ENCODE measurements at places on chromosomes 7 and 10.

- H3K27ac ChIP-seq, result no peak overlapping the region
- no peaks in the 10 kb centered on the region for H3K4me1 ChIP-seq
- no peak for DNase-seq
- H3K27me3 ChIP-seq, result no peaks in the 10 kb centered on the region
- no peak overlapping the region for H3K4me3 ChIP-seq
- no peaks in the 10 kb centered on the region for H3K36me3 ChIP-seq
Measured at GRCh38 chr7:12801107-12801506, 113.7 kb downstream of the ARL4A start.

DNA sequence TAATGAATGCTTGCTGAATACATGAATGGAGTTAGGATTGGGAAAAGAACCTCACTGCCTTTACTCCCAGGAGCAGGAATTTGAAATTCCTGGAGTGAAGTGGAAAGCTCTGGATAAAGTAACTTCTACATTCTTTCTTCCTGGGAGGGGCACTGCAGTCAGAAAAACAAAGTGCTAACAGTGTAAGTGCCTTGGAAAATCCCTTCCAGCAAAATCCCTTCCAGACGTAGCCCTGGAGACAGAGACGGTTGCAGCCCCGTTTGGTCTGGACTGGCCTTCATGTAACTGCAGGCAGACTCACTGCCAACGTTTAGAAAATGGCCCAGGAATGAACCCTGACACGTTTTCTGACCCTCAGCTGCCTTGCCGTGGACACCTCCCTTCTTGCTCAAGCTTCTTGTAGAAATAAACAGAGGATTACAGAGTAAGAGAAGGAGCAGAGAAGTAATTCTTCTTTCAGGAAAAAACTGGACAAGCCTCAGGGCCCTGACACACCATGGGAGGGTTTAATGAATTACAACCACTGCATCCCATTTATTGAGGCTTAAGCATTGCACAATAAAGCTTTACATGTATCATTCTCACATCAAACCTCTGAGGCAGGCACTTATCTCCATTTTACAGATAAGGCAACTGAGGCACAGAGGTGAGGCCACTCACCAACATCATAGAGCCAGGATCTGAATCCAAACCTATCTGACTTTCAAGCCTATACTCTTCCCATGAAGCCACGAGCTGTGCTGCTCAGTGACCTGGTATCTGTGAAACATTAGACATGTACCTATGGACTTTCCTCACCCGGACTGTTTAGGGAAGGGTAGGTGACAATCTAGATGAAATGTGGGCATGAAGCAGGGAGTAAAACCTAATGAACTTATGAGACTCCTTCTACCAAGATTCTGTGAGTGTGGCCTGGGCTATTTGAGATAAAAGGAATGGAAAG, 7.8 kb downstream of the ITPRIP start:
- no peak for DNase-seq
- H3K36me3 ChIP-seq, result peaks cover 21% of the 10 kb centered on the region
- no peaks in the 10 kb centered on the region for H3K27me3 ChIP-seq
- H3K27ac ChIP-seq, result peak overlapping the region; percentile 61

GRCh38 chr7:21640105-21640504, 97.3 kb downstream of the DNAH11 start:
- no peak overlapping the region for H3K4me3 ChIP-seq
- no peak overlapping the region for H3K27ac ChIP-seq
- no peaks in the 10 kb centered on the region for H3K36me3 ChIP-seq
- H3K4me1 ChIP-seq, result no peaks in the 10 kb centered on the region
- H3K27me3 ChIP-seq, result no peaks in the 10 kb centered on the region
- DNase-seq, result no peak

DNA sequence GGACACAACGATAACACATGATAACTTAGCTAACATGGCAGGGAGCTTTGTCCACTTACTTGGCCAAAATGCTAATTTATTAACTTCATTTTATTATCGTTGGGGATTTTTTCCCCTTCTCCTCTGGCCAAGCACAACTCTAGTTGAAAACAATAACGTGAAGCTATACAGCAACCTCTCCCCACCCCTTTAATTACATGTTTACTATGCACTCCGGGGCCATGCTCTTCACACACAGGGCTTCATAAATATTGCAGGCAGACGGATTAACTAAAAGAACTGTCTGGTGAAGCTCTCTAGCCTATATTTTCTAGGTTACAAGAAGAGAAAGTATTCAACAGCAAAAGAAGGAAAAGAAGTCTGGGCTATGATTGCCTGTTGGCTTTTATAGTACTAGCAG, 51.7 kb downstream of the XRCC2 start:
- DNase-seq, result no peak
- no peak overlapping the region for H3K27ac ChIP-seq
- no peaks in the 10 kb centered on the region for H3K4me1 ChIP-seq
- H3K36me3 ChIP-seq, result no peaks in the 10 kb centered on the region
- H3K27me3 ChIP-seq, result no peaks in the 10 kb centered on the region

DNA sequence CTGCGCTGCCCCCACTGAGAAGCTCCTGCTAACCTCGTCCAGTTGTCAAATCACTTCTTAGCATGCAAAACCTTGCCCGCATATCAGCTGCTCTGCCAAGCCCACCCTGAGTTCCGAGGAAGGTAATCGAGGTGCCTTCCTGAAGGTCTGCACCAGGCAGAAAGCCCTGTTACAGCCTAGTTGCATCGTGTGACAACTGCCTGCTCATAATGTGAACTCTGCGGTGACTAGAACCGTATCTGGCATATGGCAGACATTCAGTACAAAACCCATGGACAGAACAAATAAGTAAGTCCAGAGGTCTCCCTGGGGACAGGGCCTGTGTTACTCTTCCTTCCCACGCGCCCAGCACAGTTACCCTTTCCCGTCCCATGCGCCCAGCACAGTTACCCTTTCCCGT, 394.3 kb downstream of the DNAJB6 start:
- no peaks in the 10 kb centered on the region for H3K27me3 ChIP-seq
- no peaks in the 10 kb centered on the region for H3K4me1 ChIP-seq
- H3K4me3 ChIP-seq, result no peak overlapping the region

DNA sequence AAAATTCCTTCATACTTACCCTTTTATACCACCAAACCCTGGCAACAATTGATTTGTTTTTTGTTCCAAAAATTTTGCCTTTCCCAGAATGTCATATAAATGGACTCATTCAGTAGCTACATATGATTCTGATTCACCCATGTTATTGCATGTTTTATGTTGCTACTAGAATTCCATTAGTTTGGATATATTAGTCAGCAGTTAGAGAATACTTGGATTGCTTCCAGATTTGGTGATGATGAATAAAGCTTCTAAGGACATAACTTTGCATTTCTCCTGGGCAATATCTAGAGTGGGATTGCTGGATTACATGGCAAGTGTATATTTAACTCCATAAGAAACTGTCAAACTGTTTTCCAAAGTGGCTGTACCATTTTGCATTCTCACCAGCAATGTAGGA, 806.9 kb downstream of the DNAJB9 start:
- DNase-seq, result no peak
- no peaks in the 10 kb centered on the region for H3K27me3 ChIP-seq
- no peak overlapping the region for H3K4me3 ChIP-seq
- no peak overlapping the region for H3K27ac ChIP-seq

- DNase-seq, result no peak
- peaks cover 26% of the 10 kb centered on the region for H3K4me1 ChIP-seq
- H3K4me3 ChIP-seq, result peak overlapping the region; percentile 99
- no peak overlapping the region for H3K27ac ChIP-seq
- H3K36me3 ChIP-seq, result peaks cover 4% of the 10 kb centered on the region
- no peaks in the 10 kb centered on the region for H3K27me3 ChIP-seq
Measured at GRCh38 chr7:131104596-131105293, 222.9 kb upstream of the MKLN1 start.

GRCh38 chr10:112715581-112715980, 234.5 kb upstream of the TCF7L2 start:
- no peak overlapping the region for H3K27ac ChIP-seq
- H3K4me1 ChIP-seq, result peaks cover 6% of the 10 kb centered on the region
- no peaks in the 10 kb centered on the region for H3K36me3 ChIP-seq
- no peak overlapping the region for H3K4me3 ChIP-seq

DNA sequence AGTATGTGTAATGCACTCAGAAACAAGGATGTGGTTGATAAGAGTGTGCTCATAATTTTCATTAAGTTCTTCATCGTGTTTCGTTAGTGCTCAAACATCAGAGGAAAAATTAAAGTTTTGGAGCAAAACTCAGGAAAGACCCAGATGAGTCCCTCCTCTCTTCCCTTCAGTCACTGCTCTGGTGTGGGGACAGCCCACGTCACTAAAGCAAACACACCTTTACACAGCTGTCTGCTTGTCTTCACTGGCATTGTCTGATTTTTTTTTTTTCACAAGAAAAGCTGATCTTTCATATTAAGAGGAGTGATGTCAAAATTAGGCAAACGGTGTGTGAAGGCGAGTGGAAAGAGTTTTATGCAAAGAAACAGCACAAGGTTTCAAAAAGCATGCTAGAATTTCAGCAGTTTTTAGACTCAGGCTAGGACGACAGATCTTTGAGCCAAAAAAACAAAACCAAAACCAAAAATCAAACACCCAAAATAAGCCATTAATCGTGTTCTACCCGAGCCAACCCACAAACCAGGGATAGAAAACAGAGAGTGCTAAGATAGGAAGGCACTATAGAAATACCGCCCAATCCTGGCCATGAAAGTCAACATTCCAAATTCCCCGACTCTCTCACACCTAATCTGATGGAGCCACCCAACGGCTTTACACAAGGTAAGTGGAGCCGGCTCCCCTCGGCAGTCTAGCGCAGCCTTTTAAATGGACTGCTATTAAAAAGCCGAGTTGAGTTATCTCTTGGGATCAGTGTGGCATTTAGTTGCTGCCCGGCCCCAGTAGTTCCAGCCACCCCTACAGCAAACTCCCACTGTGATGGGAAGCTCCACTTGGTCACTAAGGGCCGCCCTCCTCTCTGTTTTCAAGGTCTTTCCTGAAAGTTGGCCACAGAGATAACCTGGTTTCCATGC, 27.9 kb upstream of the GATA3 start:
- no peaks in the 10 kb centered on the region for H3K4me1 ChIP-seq
- H3K36me3 ChIP-seq, result no peaks in the 10 kb centered on the region
- peaks cover 41% of the 10 kb centered on the region for H3K27me3 ChIP-seq
- H3K4me3 ChIP-seq, result no peak overlapping the region
- no peak for DNase-seq

DNA sequence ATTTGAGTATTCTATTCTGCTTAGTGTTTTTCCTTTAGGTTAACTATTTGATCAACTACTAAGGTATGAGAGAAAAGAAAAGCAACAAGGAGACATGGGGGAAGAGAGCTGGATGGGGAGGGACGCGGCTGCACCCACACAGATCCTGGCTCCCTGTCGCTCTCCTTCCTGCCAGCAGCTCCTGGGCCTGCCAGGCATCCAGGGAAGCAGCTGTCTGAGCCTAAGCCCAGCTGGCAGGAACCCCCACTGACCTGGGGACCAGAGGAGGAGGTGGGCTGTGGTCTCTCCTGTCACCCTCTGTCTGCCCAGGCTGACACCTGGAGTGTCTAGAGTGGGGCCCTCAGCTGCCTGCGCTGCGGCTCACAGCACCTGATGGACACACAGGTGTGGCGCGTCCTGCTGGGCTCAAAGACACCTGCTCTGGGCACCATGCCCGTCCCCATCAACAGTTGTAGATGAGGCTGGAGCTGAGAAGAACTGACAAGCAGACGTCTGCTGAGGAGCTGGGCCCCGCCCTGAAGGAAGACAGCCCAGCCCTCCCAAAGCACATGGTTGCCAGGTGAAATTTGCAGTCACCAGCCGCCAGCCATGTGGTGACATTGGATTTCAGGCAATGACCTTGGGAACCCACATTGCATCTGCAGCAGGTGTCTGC, 207.9 kb downstream of the PLXNA4 start:
- no peak overlapping the region for H3K27ac ChIP-seq
- H3K36me3 ChIP-seq, result no peaks in the 10 kb centered on the region
- DNase-seq, result no peak
- H3K4me1 ChIP-seq, result no peaks in the 10 kb centered on the region
- no peak overlapping the region for H3K4me3 ChIP-seq

DNA sequence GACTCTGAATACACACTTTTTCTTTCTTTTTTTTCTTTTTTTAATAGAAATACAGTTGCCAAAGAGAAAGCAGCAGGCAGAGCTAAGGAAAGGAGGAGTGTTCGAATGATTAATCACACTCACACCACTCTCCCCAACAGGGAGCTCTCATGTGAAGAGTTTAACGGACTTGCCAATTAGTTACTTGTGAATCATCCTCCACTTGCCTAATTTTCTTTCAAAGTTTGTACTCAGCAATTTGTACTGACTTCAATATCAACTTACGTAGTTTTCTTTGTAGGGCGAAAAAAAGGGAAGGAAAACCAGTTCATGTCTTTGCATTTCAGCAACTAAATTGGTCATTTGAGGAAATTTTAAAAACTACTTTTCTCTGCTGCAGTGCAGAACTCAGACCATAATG, 109.2 kb downstream of the PIP4K2A start:
- H3K4me1 ChIP-seq, result peaks cover 46% of the 10 kb centered on the region
- H3K36me3 ChIP-seq, result peaks cover 15% of the 10 kb centered on the region
- H3K4me3 ChIP-seq, result peak overlapping the region; percentile 67
- DNase-seq, result peak; percentile 95

DNA sequence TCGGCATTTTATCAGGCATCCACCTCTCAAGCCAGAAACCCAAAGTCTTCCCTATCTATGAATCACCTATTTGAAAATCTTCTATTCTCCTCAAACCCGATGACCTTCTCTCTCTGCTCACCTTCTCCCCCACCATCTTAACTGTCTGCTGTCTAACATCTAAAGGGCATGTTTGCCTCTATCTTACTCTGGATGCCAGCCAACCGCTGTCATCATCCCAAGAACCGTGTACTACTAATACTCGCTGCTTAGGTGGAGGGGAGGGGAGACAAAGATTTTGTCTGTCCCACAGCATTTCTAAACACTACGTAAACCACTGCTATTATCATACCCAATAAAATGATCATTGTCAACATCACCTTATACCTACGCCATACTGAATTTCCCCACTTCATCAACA, 29.5 kb downstream of the PAXIP1 start:
- no peaks in the 10 kb centered on the region for H3K27me3 ChIP-seq
- peaks cover 58% of the 10 kb centered on the region for H3K36me3 ChIP-seq
- no peak overlapping the region for H3K27ac ChIP-seq
- no peak overlapping the region for H3K4me3 ChIP-seq
- peaks cover 14% of the 10 kb centered on the region for H3K4me1 ChIP-seq
- DNase-seq, result no peak

DNA sequence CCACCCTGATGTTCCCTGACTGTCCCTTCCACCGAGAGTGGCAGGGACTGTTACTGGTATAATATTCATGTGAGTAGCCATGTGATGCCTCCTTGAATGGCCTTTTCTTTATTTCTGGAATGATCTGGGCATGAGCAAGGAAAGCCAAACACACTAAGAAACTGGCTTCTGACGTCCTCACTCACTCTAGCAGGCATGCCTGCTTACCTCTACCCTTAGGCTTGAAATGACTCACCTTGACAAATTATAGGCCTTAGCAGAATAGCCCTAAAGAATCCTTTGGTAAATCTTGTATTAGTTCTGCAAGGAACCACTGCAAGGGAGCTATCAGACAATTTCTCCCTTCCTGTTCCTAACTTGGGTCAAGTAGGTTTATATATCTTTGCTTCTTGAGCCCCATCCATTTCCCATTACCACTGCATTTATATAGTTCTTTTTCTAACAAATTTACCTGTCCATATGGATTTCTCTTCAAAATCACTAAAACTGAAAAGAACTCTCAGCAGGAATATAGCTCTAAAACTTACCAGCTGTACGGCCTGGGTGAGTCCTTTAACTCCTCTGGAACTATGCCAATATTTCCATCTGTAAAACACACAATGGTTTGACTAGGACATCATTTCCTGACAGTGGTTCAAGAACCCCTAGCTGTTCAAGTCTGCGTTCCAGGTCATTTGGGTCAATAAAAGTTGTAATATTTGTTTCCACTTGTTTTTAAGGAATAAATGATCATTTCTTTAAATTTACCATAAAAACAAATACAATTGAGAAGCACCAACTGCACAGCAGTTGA, 13.0 kb upstream of the NDUFA5 start:
- no peak overlapping the region for H3K27ac ChIP-seq
- no peaks in the 10 kb centered on the region for H3K27me3 ChIP-seq
- DNase-seq, result no peak
- H3K4me3 ChIP-seq, result no peak overlapping the region
